ENCODE measurements at places on chromosomes 11 and 22.

DNA sequence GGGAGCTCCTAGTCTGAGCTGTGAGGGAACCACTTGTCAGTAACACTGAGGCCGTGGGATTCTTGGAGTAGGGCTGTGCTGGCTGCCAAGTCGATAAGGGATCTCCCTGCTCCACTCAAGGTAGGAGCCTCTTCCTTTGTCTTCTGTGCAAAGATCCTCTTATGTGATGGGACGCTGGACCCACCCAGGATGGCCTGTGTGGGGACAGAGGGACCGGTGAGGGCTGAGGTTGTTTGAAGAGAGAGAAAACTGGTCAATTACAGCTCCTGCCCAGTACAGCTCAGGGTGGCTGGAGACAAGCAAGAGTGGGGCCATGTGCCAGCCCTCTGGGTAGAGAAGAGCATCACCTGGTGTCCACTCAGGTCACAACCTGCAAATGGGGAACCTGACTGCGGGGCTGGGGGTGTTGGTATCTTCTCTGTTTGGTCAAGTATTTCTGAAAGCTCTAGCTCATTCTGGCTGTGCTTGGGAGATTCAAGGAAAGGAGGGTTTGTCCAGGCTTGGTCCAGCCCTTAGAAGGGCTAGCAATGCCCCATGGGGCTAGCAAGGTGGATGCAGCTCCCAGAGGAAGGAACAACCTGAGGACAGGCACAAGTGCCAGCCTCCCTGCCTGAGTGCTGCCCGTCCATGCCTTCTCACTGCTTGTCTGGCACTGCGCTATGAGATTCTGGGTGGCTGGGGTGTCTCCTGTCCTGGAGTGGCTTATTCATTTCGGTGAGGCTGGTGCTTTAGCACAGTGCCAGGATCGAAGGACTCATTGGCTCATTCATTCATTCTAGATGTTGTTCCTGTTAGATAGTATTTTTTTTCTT lies 27.6 kb upstream of the BAIAP2L2 start:
- no peak for DNase-seq

- no peak for DNase-seq
Observed at GRCh38 chr11:102632026-102632425, 6.9 kb upstream of the MMP20 start.

- peak; percentile 95 for DNase-seq
Observed at GRCh38 chr22:27223317-27224177, 566.2 kb downstream of the MIAT start.

- no peak for DNase-seq
Observed at GRCh38 chr11:123235117-123235655, 40.1 kb upstream of the CLMP start.

DNA sequence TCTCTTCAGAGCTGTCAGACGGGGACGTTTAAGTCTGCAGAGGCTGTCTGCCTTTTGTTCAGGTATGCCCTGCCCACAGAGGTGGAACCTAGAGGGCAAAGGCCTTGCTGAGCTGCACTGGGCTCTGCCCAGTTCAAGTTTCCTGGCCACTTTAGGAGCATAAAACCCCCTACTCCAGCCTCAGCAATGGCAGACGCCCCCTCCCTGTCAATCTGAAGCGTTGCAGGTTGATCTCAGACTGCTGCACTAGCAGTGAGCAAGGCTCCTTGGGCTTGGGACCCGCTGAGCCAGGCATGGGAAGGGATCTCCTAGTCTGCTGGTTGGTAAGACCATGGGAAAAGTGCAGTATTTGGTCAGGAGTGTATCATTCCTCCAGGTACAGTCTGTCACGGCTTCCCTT lies 66.6 kb upstream of the TP53I11 start:
- DNase-seq = no peak

Data from mesenchymal stem cell (in vitro differentiated cells and primary cell).